ENCODE measurements at places on chromosomes 11 and 22. TPM values are rescaled to one million over a fixed set of nuclear protein-coding genes. Genes with fewer than 3 reads are reported as not detected.
A peak's percentile ranks its signal among the peaks of the same experiment; 100 is the strongest.

The PIWIL4 gene
- total RNA-seq, result 0.84 TPM

DNA sequence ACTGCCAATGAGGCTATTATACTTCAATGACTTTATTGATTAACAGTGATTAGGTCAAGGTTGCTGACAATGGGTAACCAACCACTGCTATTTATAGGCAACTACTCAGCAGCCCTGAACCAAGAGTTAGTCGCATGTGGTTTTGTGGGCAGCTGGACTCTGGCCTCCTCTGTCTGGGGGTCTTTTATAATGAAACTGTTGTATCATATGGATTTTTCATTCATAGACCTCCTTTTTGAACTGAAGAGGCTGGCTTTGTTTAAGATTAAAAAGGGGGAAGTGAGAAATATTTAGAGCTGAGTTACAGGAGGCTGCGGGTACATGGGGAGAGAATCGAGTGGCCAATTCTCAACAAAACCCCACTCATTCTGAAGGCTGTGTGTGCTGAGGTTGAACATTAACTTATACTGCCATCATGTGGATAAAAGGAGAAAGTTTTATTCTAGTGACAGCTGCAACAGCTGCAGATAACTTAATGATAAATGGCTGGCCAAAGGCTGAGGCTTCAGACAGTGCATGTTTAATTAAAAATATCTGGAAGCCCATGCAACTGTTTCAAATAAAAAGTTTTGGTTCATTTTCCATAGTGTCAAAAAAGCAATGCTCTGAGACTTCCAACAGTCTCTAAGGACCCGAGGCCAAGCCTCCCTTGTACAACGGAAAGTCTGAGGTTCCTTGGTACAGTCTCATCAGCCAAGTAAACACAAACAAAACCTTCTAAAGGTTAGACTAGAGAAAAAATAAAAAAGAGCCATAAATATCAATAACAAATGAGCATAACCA, 682.6 kb downstream of the KCNA4 start:
- no peak overlapping the region for H3K4me3 ChIP-seq
- H3K27ac ChIP-seq, result no peak overlapping the region
- no peaks in the 10 kb centered on the region for H3K27me3 ChIP-seq
- no peaks in the 10 kb centered on the region for H3K36me3 ChIP-seq
- H3K4me1 ChIP-seq, result no peaks in the 10 kb centered on the region

DNA sequence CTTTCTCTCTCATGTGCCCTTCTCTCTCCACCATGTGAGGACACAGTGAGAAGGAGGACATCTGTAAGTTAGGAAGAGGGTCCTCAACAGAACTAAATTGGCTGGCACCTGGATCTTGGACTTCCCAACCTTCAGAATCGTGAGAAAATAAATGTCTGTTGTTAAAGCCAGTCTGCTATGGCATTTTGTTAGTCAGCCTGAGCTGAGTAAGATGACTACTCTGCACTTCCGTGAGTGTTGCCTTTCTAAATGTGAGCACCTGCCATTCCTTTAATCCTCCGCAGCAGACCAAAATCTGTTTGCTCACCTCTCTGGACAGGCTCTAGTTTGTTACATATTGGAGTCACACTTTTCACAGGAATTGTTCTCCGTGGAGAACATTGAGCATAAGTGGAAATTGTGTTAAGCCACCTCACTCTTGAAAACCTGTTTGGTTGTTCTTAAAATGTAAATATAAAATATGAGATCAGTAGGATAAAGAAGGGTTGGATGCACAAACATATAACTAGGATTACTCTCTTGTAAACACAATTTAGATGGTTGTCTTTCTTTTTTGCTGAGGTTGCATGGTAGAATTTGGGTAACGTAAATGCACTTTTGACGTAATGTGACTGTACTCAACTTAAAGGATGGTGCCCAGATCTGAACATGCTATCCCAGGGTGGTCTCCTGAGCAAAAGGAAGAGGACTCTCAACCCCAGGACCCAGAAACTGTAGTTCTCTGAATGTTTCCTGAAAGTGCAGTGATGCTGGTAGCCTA, 65.9 kb downstream of the SNX19 start:
- peaks cover 11% of the 10 kb centered on the region for H3K27me3 ChIP-seq
- H3K27ac ChIP-seq, result no peak overlapping the region
- H3K4me3 ChIP-seq, result no peak overlapping the region

- no peaks in the 10 kb centered on the region for H3K36me3 ChIP-seq
- DNase-seq, result no peak
- H3K4me1 ChIP-seq, result no peaks in the 10 kb centered on the region
These were observed 199.3 kb upstream of the ISX start for GRCh38 chr22:34866495-34867131.

GRCh38 chr11:14414470-14415461, 55.8 kb upstream of the RRAS2 start:
- H3K27ac ChIP-seq, result peak overlapping the region; percentile 64
- H3K27me3 ChIP-seq, result no peaks in the 10 kb centered on the region
- no peaks in the 10 kb centered on the region for H3K36me3 ChIP-seq
- peaks cover 63% of the 10 kb centered on the region for H3K4me1 ChIP-seq

All from activated T-helper 2 cell treated with anti-CD3 and anti-CD28 coated beads, Interferon-gamma antibody, Interleukin-2, Interleukin-4, amounts not matched to agents 10 μg/mL and 5 μg/mL and 100 μg/mL, durations not matched to agents 14 hours and 24 hours and 36 hours (primary cell).